Islet precursor cell (in vitro differentiated cells): ENCODE measurements at places on chromosomes 5 and 9.
A peak's percentile ranks its signal among the peaks of the same experiment; 100 is the strongest.

DNA sequence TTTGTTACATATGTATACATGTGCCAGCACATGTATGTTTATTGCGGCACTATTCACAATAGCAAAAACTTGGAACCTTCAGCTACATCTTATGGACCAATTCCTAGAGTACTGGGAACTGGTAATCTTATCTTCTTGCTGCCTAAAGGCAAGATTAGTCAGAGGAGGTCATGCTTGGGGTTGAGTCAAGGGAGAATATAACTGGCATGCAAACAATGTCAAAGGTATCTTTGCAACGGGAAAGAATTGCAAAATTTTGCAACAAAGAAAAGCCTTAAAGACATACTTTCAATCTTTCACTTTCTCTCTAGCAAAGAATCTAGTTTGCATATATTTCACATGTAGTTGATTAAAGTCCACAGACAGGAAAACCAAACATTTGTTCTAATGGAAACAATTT, 145.2 kb downstream of the EDIL3 start:
- no peak for DNase-seq

DNA sequence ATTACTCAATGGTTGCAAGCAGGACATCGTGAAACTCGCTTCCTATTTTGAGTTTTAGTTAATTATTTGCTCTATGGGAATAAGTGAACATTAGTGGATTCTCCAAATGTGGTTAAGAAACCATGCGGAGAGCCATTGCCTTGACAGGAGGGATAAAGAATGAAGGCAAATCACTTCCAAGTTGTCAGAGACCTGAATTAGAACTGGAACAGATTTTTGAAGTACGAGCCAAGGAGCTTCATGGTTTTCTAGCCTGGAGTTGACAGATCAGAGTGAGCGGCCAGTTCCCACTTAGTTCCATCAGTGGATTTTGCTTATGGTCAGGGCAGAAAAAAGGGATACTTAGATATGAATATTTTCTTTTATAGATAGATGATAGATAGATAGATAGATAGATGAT, 171.4 kb upstream of the CDH10 start:
- DNase-seq: no peak

GRCh38 chr5:124741711-124742496, 4.5 kb downstream of the ZNF608 start:
- peak; percentile 72 for DNase-seq

- peak; percentile 81 for DNase-seq
These were observed 244.1 kb downstream of the ADGRV1 start for GRCh38 chr5:90802474-90803317.

GRCh38 chr5:148379340-148379739, 4.4 kb upstream of the FBXO38 start:
- no peak for DNase-seq

DNA sequence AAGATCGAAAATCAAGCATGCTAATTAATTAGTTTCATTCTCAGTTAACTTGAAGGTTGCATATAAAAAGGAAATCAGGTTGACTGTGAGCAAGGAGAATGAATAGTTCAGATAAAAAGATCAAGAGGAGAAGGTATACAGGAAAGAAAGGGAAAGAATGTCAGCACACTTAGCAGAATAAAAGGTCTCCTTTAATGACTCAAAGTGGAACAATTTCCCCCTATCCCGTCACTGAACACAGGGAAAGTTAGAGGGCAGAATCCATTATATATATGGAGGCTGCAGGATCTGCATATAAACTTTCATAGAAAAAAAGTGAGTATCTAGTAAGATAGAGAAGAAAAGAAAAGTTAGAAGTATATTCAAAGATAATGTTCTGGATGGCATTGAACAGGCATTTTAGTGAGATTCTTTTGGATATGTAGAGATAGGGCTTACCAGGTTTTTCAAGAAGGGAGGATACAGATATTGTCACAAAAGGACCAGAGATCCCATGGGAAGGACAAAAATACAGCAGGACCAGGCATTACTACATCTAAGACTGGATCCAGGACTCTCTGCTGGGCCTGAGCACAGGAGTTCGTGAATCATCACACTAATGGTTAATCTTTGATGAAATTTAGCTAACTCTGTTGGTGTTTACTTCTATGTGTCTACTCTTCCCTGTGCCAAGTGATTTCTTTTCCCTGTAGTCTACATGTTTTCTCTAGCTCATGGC, 988.2 kb upstream of the ARRDC3 start:
- DNase-seq: no peak

- DNase-seq: no peak
These were observed 330.8 kb downstream of the DIRAS2 start for GRCh38 chr9:90311811-90312210.

GRCh38 chr9:117677572-117677971, 26.6 kb upstream of the TLR4 start:
- DNase-seq: no peak

- DNase-seq: no peak
These were observed 694 bp downstream of the RMI1 start for GRCh38 chr9:83981126-83981871.

GRCh38 chr5:1950096-1950707, 67.5 kb upstream of the IRX4 start:
- no peak for DNase-seq

DNA sequence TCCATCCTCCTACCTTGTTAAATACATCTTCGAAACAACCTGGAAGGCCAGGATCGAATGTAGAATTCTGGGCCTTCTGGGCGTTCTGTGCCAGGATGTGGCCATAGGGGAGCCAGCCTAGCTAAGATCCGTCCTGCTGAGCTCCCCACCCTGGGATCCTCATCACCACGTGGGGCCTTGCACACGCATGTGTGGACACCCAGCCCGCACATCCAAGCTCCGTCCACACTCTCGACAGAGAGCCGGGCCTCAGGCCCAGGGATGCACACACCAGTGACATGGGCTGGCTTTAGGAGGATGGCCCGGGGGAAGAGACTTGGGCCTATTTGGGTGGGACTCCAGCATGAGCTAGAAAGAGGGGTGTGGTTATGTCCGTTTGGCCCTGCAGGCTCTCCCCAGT, 154.0 kb downstream of the PAX5 start:
- no peak for DNase-seq

GRCh38 chr9:124980431-124980830, 39.5 kb upstream of the GOLGA1 start:
- no peak for DNase-seq

- no peak for DNase-seq
These were observed 128.9 kb downstream of the ERCC6L2 start for GRCh38 chr9:96004379-96004778.

GRCh38 chr9:2126331-2126803, 111.2 kb downstream of the SMARCA2 start:
- DNase-seq: no peak

- DNase-seq: no peak
These were observed 4.5 kb downstream of the ADAMTS12 start for GRCh38 chr5:33887268-33887667.

- peak; percentile 91 for DNase-seq
These were observed 1.5 kb downstream of the RNF145 start for GRCh38 chr5:159207686-159208513.

DNA sequence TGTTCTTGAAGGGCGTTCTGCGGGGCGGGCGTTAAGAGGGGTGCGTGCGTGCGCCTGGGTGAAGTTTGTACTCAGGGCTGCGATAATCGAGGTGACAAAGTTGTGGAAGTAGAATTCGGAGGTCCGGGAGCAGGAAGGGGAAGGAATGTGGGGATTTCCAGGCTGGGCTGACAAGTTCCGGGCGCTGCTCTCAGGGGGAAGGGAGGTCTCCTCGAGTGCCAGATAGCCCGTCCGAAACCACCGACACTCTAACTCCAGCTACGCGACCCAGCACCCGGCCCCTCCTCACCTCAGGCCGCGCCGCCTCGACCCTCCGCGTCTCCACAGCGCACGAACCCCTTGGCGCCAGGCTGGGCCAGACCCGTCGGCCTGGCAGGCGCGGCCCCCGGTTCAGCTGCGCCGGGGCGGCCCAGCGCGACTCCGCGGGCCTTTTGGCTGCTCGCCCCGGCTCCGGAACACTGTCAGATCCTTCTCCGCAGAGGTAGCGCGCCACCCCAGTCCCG, at the start of gene IL6ST:
TSS of gene IL6ST (minus strand) at position 469 of the 503 bp plus-strand sequence. CDS start 18,685 bp downstream, outside the sequence.
- no peak for DNase-seq

GRCh38 chr9:23746317-23746716, 79.7 kb downstream of the ELAVL2 start:
- no peak for DNase-seq
